ENCODE measurements at places on chromosomes 11 and 22. TPM values are rescaled to one million over a fixed set of nuclear protein-coding genes. Genes with fewer than 3 reads are reported as not detected.

MMP13 gene
- total RNA-seq, result not detected

RPS6KA4 gene
- 26.1 TPM for total RNA-seq

C11orf97 gene
- not detected for total RNA-seq

SHISA8 gene
- not detected for total RNA-seq

ALX4 gene
- total RNA-seq, result not detected

C1QTNF6 gene
- 1.3 TPM for total RNA-seq

APOL4 gene
- 51.4 TPM for total RNA-seq

NXPE4 gene
- not detected for total RNA-seq

DTX4 gene
- total RNA-seq, result 60.8 TPM

PTPN5 gene
- 1.1 TPM for total RNA-seq
